Fibroblast of skin of back (primary cell): ENCODE measurements at places on chromosomes 4 and X.
A peak's percentile ranks its signal among the peaks of the same experiment; 100 is the strongest.

DNA sequence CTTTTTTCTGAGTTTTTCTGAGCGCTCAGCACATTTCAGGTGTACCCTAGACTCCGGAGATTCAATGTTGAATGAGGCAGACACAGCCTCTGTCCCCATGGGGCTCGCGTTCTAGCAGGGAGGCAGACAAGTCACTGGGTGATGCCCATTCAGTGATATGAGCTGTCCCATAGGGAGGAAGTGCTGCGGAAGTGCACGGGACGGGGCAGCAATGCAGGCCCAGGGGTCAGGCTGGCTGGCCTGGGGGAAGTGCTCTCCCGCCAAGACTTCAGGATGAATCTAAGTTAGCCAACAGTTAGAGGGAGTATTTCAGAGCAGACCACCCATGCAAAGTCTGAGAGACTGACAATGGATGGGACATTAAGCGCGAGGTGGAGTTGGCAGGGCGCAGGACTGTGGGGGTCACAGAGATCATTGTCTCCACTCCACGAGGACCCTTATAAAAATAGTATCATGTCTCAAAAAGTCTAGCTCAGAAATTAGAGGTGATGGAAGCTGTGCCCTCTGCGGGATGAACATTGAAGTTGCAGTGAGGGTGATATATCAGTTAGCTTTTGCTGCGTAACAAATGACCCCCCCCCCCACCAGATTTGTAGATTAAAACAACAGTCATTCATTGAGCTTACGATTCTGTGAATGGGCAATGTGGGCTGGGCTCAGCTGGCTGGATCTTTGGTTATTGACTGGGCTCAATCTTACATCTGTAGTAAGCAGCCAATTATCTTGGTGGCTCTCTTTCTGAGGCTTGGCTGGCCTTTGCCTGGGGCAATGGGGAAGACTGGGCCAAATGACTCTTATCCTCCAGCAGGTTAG, 16.4 kb downstream of the PSAPL1 start:
- DNase-seq, result no peak

GRCh38 chr4:109908731-109909130, 4.0 kb upstream of the EGF start:
- no peak for DNase-seq

DNA sequence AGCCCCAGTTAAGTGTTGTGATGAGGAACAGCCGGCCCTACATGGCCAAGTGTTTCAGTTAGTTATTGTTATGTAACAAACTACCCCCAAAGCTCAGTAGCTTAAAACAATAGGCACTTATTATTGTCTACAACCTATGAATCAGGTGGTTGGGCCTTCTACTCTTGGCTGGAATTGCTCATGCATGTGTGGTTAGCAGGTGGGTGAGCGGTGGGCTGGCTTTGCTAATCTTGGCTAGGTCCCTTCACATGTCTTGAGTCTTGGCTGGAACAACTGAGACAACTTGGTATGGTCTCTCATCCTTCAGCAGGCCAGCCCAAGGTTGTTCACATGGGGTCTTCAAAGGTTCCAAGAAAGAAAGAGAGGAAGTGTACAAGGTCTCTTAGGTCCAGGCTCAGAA, 54.5 kb upstream of the CHRNA9 start:
- DNase-seq, result no peak

GRCh38 chrX:131792789-131793462, 230.2 kb upstream of the STK26 start:
- DNase-seq, result no peak

GRCh38 chr4:8737601-8738279, 133.9 kb downstream of the HMX1 start:
- no peak for DNase-seq

- peak; percentile 27 for DNase-seq
Observed at GRCh38 chr4:100189820-100190642, at the start of gene DDIT4L. TSS of gene DDIT4L (minus strand) at chr4:100190468. CDS start at chr4:100189983, 485 bp downstream.

DNA sequence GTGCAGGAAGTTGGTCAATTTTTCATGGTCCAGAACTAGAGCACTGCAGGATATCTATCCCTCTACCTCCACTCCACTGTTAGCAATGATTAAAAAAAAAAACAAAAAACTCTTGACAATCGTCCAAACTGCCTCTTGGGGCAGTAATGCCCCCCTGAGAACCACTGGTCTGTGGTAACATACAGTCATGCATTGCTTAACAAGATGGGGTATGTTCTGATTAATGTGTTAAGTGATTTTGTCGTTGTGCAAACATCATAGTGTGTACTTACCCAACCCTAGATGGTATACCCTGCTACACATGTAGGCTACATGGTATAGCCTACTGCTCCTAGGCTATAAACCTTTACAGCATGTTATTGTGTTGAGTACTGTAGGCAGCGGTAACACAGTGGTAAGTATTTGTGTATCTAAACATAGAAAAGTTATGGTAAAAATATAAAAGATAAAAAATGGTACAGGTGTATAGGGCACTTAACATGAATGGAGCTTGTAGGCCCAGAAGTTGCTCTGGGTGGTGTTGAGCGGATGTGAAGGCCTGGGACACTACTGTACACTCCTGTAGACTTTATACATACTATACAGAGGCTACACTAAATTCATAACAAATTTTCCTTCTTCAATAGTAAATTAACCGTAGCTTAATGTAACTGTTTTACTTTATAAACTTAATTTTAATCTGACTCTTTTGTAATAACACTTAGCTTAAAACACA, 34.1 kb downstream of the ART3 start:
- peak; percentile 14 for DNase-seq

- DNase-seq, result peak; percentile 30
Observed at GRCh38 chrX:74286950-74287740, 16.8 kb upstream of the ZCCHC13 start.

- no peak for DNase-seq
Observed at GRCh38 chr4:6607368-6608055, 32.5 kb downstream of the MAN2B2 start.

DNA sequence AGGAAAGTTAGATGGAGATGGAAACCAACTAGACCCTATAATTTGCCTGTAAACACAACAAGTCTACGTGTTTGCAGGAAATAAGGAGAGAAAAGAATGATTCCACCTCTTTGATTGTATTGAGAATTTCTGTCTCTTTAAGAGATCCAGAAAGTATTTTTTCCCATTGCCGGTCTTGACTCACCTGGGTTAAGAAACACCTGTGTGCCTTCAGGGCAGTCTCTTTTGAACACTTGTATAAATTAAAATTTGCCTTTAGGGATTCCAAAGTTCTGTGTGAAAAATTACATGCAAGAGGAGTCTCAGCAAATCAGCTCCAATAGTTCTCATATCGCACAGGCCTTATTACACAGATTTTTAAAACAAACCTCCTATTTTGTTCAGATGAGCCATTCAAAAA, 46.0 kb upstream of the SMAD1 start:
- no peak for DNase-seq

GRCh38 chr4:6019316-6020263, 1.4 kb upstream of the C4orf50 start:
- peak; percentile 44 for DNase-seq

GRCh38 chr4:10721616-10722015, 37.0 kb upstream of the CLNK start:
- no peak for DNase-seq

DNA sequence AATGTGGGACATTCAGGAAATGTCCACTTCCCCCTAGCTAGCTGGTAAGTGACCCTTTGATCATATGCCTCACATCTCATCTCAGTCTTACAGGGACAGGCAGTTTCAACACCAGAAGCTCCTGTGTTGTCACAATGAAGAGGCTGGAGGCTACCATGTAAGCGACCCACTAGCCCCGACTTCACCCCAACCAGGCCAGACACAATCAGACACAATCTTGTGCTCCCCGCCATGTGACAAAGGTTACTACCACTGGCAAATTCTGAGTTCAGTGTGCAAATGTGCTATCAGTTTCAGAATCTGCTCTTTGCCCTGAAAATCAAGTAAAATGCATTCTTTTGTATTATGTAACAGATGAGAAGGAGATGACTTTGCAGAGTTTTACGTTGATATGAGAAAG, 56.9 kb upstream of the STS start:
- no peak for DNase-seq

GRCh38 chr4:94256828-94257227, 49.2 kb downstream of the SMARCAD1 start:
- no peak for DNase-seq

- peak; percentile 46 for DNase-seq
Observed at GRCh38 chr4:107130157-107130556, 94.0 kb upstream of the DKK2 start.

GRCh38 chr4:98470366-98470765, 188.0 kb downstream of the TSPAN5 start:
- DNase-seq, result no peak

GRCh38 chr4:56181140-56181953, 205.9 kb downstream of the AASDH start:
- peak; percentile 10 for DNase-seq

GRCh38 chr4:163991298-163991865, 496.9 kb downstream of the TMA16 start:
- DNase-seq, result no peak

- DNase-seq, result no peak
Observed at GRCh38 chrX:134482371-134482770, 22.4 kb downstream of the HPRT1 start.

GRCh38 chr4:27648416-27648815, 787.8 kb downstream of the STIM2 start:
- no peak for DNase-seq

- no peak for DNase-seq
Observed at GRCh38 chrX:13793897-13794296, 23.0 kb downstream of the GPM6B start.

- DNase-seq, result no peak
Observed at GRCh38 chr4:89939994-89940393, 45.3 kb downstream of the MMRN1 start.

- peak; percentile 34 for DNase-seq
Observed at GRCh38 chrX:48794911-48795515, 6.9 kb upstream of the HDAC6 start.

DNA sequence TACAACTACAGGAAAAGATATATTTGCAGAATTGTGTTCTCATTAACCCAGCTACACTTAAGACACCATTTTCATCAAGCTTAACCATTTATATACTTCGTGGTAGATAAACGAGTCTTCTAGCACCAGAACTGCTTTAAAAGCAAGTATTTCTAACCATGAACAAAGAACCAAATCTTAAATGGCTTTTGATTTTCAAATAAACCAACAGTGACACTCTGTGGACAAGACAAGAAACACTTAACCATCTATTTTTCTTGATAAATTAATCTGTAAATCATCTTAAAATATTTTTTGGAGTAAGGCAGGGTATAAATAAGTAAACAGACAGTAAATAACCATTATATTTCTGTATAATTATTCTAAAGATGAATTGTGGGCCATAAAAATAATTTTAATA, 10.2 kb downstream of the BEND2 start:
- peak; percentile 2 for DNase-seq

- no peak for DNase-seq
Observed at GRCh38 chr4:68466751-68467150, 19.5 kb downstream of the TMPRSS11E start.

DNA sequence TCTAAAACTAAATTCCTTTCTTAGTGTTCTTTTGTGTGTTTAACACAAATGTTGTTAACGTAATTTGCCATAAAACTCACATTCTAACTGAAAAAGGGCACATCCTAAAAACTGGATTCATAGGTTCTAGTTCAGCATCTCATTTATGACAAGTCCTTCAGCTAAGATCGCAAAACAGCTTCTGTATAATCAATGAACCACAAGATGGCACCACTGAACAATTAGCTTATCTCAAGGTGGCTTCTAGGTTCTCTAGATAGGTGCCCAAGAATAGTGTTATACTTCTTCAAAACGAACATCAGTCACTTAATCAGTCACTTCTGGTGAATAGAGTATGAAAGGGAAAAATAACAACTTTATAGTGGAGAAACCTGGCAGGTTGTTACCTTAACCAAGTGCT, 54.3 kb downstream of the NRK start:
- peak; percentile 4 for DNase-seq

DNA sequence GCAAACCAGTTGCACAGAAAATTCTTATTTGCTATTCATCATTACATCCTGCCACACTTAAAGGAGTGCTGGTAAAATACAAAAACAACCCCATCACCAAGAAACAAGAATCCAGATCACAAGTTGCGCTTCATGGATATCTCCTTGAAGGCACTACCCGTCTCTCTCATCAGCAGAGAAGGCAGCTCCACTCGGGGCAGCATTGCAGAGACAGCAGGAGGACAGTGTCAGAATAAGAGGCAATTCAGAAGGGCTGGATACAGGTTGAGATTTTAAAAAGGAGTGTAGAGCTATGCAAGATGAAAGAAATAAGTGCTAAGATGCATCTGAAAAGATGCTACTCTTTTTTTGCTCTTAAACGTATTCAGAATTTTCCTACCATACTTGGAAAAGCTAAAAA, 71.4 kb downstream of the LDB2 start:
- no peak for DNase-seq

GRCh38 chrX:153662266-153662665, 11.3 kb downstream of the PNCK start:
- peak; percentile 22 for DNase-seq

DNA sequence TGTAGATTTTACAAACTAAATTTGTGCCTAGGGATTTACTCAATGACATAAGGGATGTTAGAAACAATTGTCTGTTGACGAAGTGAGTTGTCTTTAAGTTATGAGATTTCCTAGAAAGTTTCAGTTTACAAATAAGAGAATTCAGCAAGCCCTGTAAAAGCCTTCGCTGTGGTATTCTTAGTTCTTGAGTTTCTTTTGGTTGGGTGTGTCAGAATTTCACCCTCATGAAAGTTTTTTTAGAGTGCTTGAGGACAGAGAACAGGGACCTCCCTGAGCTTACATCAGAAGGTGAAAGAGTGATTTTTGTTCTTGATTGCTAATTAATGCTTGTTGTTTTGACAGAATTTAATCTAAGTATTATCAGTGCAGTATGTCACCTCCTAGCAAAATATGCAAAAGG, 2628.2 kb downstream of the ARAP2 start:
- no peak for DNase-seq

GRCh38 chr4:4735136-4735750, 124.2 kb upstream of the MSX1 start:
- DNase-seq, result no peak

DNA sequence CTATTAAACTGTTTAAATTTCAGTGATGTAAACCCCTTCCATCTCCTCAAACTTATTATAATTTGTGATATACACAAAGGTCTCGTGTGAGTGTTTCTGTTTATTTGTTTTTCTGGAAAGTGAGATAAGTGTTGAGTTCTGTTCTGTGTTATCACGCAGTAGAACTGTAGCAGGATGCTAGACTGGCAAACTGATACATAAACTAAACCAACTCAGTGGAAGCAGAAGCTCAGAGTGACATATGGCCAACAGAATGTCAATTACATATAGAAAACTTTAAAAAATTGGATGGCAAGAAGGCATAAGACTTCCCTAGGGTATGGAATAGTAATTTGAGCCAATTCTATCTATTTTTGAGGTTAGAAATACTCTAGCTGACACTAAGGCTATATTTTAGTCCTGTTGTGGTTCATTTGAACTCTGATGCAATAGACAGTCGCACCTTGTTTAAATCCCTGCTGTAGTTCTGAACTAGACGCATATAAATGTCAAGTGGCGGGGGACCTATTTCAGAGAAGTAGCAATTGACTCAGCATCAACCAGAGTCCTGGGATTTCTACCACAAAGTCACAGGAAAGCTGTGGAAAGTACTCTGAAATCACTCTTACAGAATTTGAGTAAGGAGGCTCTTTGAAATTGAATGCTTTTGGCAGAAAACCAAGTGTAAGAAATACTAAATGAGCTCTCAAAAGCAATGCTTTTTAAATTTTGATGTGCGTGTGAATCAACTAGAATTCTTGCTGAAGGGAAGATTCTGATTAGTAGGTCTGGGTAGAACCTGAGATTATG, 294.4 kb downstream of the INPP4B start:
- DNase-seq, result no peak
